GM23338 (cell line): ENCODE measurements at places on chromosomes 2 and 18. TPM values are rescaled to one million over a fixed set of nuclear protein-coding genes. Genes with fewer than 3 reads are reported as not detected.

Gene GALNT3
- 16.8 and 20.8 TPM in 2 replicates for polyA plus RNA-seq

Gene NUP35
- 49.9 and 65.3 TPM in 2 replicates for polyA plus RNA-seq

Gene UGT1A7
- not detected in 2 replicates for polyA plus RNA-seq

Gene HOXD12
- polyA plus RNA-seq: not detected in 2 replicates

Gene DYSF
- polyA plus RNA-seq: 6.4 and 7.3 TPM in 2 replicates

Gene SPATA3
- polyA plus RNA-seq: not detected in 2 replicates

Gene HOXD4
- not detected in 2 replicates for polyA plus RNA-seq

Gene CDCA7
- polyA plus RNA-seq: 52.7 and 63.7 TPM in 2 replicates

Gene CCDC85A
- polyA plus RNA-seq: 0.17 and 0.21 TPM in 2 replicates

Gene UNC80
- polyA plus RNA-seq: 0.03 and 0.11 TPM in 2 replicates

Gene CLEC4F
- not detected in 2 replicates for polyA plus RNA-seq

Gene CUL3
- polyA plus RNA-seq: 74.2 and 86.0 TPM in 2 replicates

Gene KDM3A
- polyA plus RNA-seq: 7.4 and 8.9 TPM in 2 replicates

Gene COLEC12
- polyA plus RNA-seq: 1.1 and 2.0 TPM in 2 replicates

Gene CCBE1
- 1.2 and 2.6 TPM in 2 replicates for polyA plus RNA-seq

Gene DNAJC5G
- not detected in 2 replicates for polyA plus RNA-seq

Gene TNFRSF11A
- polyA plus RNA-seq: 3.8 and 5.6 TPM in 2 replicates

Gene SAG
- polyA plus RNA-seq: not detected in 2 replicates

Gene REG1B
- polyA plus RNA-seq: not detected in 2 replicates

Gene LYG1
- 0.50 and 0.57 TPM in 2 replicates for polyA plus RNA-seq

Gene STARD6
- not detected in 2 replicates for polyA plus RNA-seq

Gene MROH2A
- not detected in 2 replicates for polyA plus RNA-seq

Gene PLCD4
- 1.3 and 1.7 TPM in 2 replicates for polyA plus RNA-seq

Gene TSPYL6
- not detected in 2 replicates for polyA plus RNA-seq

Gene MEP1B
- polyA plus RNA-seq: not detected in 2 replicates

Gene NETO1
- polyA plus RNA-seq: 10.8 and 13.0 TPM in 2 replicates

Gene FSIP2
- polyA plus RNA-seq: 3.0 and 3.2 TPM in 2 replicates

Gene RTKN
- polyA plus RNA-seq: 20.4 and 24.5 TPM in 2 replicates

Gene CRYBA2
- polyA plus RNA-seq: not detected in 2 replicates

Gene IER3IP1
- 24.0 TPM in 2 replicates for polyA plus RNA-seq

Gene IL1R2
- polyA plus RNA-seq: not detected in 2 replicates

Gene IL18R1
- polyA plus RNA-seq: 0.39 TPM in 1 of 2 replicates, not detected in the other

Gene DLX2
- polyA plus RNA-seq: 0.08 and 0.19 TPM in 2 replicates

Gene UGT1A5
- polyA plus RNA-seq: not detected in 2 replicates

Gene KIF5C
- 37.8 and 45.0 TPM in 2 replicates for polyA plus RNA-seq

Gene PMAIP1
- polyA plus RNA-seq: 274 and 296 TPM in 2 replicates

Gene SKA1
- polyA plus RNA-seq: 14.2 and 14.7 TPM in 2 replicates

Gene GALNT5
- 0.05 and 0.12 TPM in 2 replicates for polyA plus RNA-seq
